ENCODE measurements at places on chromosomes 11 and 22.

- no peaks in the 10 kb centered on the region for H3K27me3 ChIP-seq
- no peak for DNase-seq
- H3K4me1 ChIP-seq: no peaks in the 10 kb centered on the region
- no peak overlapping the region for H3K27ac ChIP-seq
- H3K4me3 ChIP-seq: no peak overlapping the region
Measured at GRCh38 chr11:8775332-8775731, 92.7 kb downstream of the RPL27A start.

DNA sequence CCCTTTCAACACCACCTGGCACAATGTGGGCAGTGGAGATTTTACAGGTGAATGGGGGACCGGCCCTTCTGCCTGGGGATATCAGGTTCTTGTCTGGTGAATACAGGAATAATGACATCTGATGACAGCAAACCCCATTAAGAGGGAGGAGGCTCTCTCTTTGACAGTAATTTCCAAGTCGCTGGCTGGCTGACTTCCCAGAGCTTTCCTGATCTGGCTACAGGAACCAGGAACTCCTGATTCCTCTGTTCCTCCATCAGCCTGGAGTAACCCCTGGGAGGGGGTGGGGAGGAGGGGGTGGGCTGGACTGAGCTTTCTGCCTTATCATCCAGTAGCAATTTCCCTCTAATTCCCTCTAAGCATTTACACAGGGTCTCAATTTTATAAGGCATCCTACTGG is 3.7 kb upstream of the MIEF1 start:
- H3K36me3 ChIP-seq: peaks cover 5% of the 10 kb centered on the region
- peaks cover 12% of the 10 kb centered on the region for H3K4me1 ChIP-seq
- no peak overlapping the region for H3K4me3 ChIP-seq

DNA sequence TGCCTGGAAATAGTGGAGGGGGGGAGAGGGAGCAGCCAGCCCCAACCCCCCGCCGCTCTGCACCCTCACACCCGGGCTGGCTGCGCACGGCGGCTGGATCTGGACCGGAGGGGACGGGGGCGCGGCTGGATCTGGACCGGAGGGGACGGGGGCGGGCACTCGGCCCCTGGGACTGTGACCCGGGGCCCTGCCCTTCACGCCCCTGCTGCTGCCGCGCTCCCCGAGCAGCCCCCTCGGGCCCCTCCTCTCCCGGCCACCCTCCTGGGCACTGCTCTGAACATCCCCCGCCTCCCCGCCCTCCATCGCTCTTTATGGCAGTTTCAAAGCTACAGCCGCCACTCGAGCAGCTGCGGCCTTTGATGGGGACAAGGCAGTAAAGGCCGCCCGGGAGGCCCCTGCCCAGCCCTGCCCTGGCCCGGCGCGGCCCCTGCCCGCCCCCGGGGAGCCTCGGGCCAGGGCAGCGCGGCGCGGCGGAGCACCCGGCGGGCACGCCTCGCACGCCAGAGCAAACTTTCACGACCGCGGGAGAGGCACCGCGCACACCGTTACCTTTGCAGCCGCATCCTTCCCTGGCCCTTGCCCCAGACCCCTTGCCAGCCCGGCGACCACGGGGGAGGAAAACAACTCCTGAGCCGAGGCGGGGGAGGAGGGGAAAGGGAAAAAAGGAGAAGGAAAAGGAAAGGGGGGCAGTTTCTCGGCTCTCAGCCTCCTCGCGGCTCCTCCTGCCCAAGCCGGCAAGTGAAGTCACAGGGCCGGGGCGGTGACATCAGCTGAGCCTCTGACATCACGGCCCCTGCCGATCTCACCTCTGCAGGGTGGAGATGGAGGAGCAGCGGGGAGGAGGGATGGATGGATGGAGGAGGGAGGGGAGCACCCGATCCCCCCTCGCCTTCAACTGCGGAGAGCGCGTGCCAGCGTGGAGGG is 13.1 kb upstream of the TCF20 start:
- no peaks in the 10 kb centered on the region for H3K27me3 ChIP-seq
- no peaks in the 10 kb centered on the region for H3K4me1 ChIP-seq
- DNase-seq: no peak
- no peak overlapping the region for H3K27ac ChIP-seq
- no peaks in the 10 kb centered on the region for H3K36me3 ChIP-seq

DNA sequence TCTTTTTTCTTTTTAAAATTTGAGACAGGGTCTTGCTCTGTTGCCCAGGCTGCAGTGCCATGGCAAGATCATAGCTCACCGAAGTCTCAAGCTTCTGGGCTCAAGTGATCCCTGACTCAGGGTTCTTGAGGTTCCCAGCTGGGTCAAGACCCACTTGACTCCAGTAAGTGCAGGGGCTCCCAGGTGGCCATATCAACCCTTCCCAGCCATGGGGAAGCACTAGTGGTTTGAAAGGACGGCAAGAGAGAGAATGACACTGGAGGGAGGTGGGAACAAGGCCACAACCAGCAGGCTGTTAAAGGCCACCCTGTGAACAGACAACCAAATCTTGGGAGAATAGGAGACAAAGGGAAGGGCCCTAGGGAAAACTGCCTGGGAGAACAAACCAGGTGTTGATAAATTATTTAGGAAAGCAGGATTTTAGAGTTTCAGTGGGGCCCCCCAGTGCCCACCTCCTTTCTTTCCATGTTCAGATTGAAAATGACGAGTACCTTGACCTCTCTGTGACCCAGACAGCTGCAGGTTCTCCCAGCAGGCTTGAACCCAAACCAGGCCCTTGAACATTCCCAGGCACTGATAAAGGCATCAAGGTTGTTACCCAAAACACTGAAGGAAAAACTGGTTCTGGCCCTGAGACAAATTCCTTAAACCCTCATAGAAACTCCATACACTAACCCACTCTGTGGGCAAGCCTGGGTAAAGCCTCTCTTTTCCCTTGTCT is 28.8 kb downstream of the KLHL22 start:
- no peak overlapping the region for H3K27ac ChIP-seq
- DNase-seq: no peak
- no peak overlapping the region for H3K4me3 ChIP-seq
